ENCODE measurements at places on chromosomes 16 and 17. TPM values are rescaled to one million over a fixed set of nuclear protein-coding genes. Genes with fewer than 3 reads are reported as not detected.

The EXOC3L1 gene
- total RNA-seq, result 0.96 TPM

The KRT12 gene
- total RNA-seq, result not detected

The PRR29 gene
- total RNA-seq, result 0.52 TPM

The PDILT gene
- total RNA-seq, result not detected

The RNF112 gene
- 1.6 TPM for total RNA-seq

The GCGR gene
- total RNA-seq, result not detected

The DPEP1 gene
- 0.26 TPM for total RNA-seq
